ENCODE measurements at places on chromosomes 12 and 14. TPM values are rescaled to one million over a fixed set of nuclear protein-coding genes. Genes with fewer than 3 reads are reported as not detected.

DNA sequence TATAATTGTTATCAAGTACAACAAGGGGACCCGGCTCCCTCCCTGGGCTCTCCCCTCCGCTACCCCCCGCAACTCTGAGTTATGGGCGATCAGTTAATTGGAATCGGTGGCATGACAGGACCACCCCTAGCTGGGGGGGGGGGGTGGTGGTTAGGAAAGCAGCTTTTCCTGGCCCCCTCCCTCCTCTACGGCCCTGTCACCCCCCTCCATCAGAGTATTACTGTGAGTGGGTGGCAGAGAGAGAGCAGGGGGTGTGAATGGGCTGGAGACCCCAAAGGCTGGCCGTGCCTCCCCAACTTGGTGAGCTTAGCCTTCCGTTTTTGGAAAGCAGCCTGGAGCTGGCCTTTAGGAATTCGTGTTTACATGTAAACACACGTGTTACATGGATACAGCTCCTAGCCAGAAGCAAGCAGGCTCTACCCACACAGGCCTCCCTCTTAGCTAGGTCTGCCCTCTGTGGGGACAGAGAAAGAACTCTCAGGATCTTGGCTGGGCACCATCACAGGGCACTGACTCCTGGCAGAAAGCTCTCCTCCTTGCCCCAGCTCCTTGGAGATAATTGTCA lies 1.1 kb upstream of the HOXC4 start:
- no peak for DNase-seq

GRCh38 chr14:49615776-49616175 lies 4.7 kb downstream of the RPL36AL start:
- DNase-seq, result no peak

DNA sequence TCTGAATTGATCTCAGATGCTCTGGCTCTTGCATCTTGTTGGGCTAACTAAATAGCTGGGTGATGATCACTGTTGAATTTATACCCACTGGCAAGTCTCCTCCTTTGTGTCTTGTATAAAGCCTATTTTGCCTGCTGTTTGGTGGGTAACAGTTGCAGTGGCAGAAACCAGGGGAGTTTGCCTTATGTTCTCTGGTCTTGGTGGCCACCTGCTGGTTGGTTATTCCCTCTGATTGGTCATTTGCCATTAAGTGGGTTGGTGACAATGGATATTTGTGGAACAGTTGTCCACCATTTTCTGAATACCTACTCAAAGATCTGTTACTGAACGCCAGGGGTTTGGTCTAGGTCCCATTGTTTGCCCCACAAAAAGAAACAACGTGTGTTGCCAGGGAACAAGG lies 52.1 kb downstream of the AVPR1A start:
- DNase-seq, result no peak

DNA sequence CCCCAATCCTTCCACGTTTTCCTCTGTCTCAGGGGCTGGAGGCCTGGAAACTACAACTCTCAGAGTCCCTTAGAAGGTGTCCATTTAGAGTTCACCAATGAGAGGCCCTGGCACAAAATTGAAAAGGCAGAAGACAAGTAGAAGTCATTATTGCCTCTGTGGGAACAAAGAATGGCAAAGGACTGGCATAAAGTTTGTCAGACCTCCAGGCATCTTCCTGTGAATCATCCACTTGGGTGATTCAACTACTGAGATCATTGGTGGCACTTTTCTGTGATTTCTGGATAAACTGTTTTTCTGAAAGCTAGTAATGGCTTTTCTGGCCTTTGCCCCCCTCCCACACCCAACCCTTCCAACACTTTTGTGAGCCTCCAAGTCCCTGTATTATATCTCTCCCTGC lies 42.6 kb upstream of the C12orf42 start:
- no peak for DNase-seq

DNA sequence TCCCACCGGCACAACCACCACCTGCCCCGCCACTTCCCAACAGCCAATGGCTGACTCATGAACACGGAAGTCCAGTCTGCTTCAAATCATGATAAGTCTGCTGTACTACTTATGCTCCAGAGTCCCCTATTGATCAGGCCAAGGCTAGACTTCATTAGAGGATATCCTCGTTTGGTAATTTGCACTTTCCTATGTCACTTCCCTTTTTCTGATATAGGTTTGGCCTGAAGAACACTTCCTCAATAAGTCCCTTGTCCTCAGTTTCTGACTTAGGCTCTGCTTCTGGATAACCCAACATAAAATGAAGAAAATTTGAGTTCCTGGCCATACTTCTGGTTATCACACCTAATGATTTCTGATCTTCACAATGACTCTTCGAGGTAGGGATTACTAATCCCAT lies 45.3 kb downstream of the IFNG-AS1 start:
- no peak for DNase-seq

GRCh38 chr12:53459097-53459496 lies 7.2 kb downstream of the PCBP2 start:
- no peak for DNase-seq

DNA sequence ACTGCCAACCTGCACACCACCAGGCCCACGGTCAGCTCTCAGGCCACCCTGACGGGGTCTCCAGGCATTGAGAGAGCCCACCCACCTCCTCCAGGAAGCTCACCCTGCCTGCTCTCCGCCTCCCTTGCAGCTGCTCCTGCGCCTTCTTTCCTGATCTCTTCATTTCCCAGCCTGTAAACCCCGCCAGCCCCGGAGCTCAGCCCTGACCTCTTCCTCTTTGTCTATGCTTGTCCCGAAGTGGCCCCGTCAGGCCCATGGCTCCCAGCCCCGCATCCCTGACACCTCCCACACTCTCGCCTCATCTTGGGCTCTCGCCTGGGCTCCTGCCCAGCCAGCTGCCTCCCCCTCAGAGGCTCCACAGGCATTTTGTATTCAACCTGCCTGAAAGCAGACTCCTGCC lies 139.3 kb downstream of the CALM1 start:
- no peak for DNase-seq

DNA sequence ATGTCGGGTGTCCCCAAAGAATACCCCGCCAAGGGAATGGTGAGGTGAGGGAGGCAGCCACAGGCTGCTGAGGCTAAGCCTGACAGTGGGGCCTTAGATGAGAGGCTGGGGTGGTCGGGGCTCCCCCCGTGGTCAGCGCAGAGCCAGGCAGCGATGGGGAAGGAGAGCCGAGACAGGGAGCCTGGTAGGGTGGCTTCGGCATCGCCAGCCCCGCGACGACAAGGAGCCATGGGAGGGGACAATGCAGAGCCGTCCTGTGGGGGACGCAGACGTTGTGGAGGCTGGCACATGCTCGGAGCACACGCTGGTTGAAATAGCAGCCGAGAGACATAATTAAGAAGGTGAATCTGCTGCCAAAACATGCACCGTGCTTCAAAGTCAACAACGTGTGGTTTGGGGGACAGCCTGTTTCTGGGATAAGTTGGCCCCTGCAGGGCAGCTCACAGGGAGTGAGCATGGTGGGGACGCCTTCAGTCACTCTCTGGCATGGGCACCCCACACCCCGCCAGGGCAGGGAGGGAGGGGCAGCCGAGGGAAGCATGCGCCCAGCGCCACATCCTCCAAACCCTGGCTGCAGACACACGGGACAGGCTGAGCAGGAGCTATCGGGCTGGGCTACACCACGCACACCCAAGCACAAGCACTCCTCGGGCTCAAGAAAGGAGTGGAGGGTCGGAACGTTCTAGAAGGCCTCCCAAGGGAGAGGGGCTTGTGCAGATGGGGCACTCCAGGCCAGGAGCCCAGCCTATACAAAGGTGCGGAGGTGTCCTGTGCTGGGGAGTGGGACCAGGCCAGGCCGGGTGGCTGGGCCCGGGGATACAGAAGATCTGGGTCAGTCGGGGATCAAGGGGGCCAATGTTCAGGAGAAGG lies 66.6 kb upstream of the C14orf180 start:
- no peak for DNase-seq

- no peak for DNase-seq
Observed at GRCh38 chr14:99034711-99035171, 237.3 kb downstream of the BCL11B start.

- no peak for DNase-seq
Observed at GRCh38 chr12:106238146-106238545, 9.7 kb downstream of the CKAP4 start.

DNA sequence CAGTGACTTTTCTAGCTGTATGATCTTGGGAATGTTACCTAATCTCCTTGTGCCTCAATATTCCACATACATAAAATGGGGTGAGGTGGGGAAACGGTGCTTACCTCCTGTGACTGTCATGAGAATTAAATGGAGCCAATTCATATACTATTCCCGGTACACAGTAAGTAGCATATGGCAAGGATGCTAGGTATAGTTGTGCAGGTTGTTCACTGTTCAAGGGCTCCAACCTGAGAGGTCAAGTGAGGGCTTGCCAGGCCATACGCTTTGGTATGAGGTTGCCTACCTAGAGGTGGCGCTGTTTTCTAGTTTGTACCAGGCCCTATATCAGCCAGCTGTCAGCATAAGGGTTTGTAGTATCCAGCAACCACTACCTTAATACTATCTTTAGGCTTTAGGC lies 3.6 kb upstream of the BATF start:
- DNase-seq, result no peak

The CLEC2A gene
- not detected for total RNA-seq

The SERPINA9 gene
- not detected for total RNA-seq

The ASCL1 gene
- total RNA-seq, result not detected

The SLC6A15 gene
- total RNA-seq, result not detected
